ENCODE measurements at places on chromosomes 4 and X.

- no peak for ATAC-seq
Measured at GRCh38 chr4:57231781-57232180, 121.6 kb upstream of the IGFBP7 start.

DNA sequence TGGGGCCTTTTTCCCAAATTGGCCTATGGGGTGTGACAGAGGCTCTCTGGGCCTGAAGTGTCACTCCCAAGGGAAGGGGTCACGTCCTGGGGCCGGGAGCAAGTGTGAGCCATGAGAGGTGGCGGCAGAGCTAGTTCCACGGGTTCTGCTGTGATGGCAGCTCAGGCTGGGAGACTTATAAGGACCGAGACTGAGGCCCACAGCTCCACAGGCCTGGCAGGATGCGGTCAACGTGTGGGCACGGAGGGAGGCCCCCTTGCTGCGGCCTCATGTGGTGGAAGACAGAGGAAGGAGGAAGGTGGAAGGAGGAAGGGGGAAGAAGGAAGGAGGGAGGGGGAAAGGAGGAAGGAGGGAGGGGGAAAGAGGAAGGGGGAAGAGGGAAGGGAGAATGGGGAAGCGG is 7.2 kb upstream of the CPLX1 start:
- ATAC-seq = no peak

GRCh38 chrX:40177942-40178715 is 80.4 kb upstream of the BCOR start:
- no peak for ATAC-seq

- no peak for ATAC-seq
Measured at GRCh38 chrX:9943420-9943819, 23.7 kb upstream of the CLDN34 start.

DNA sequence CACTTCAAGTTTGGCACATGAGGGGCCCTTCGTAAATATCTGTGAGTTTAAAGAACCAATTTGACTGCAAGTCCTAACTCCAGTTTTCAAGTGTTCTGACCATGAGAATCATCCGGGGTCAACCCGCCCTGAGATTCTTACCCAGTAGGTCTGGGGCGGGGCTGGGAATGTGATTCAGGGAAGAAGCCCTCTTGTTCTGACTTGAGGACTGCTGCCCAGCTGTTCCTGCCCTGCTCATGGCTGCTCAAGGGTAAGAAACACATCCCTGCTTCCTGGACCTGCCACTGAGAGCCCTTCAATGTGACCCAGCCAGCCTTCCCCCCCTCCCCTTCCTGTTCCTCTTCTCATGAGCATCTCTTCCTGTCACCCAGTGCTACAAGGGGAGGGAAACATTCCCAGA is 92.7 kb upstream of the PGRMC2 start:
- no peak for ATAC-seq

GRCh38 chr4:7651461-7651921 is 216.8 kb upstream of the PSAPL1 start:
- no peak for ATAC-seq

DNA sequence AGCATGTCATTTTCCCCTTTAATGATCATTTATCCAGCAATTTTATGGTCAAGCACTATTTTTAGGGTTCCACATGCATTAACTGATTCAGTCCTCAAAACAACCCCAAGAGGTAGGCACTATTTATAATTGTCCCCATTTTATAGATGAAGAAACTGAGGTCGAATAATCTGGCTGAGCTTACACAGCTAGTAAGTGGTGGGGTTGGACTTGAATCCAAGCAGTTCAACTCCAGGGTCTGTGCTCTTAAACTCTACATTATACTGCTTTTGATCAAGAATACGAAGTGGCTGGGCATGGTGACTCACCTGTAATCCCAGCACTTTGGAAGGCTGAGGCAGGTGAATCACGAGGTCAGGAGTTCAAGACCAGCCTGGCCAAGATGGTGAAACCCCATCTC is 3.2 kb upstream of the CHRNA9 start:
- ATAC-seq = no peak

DNA sequence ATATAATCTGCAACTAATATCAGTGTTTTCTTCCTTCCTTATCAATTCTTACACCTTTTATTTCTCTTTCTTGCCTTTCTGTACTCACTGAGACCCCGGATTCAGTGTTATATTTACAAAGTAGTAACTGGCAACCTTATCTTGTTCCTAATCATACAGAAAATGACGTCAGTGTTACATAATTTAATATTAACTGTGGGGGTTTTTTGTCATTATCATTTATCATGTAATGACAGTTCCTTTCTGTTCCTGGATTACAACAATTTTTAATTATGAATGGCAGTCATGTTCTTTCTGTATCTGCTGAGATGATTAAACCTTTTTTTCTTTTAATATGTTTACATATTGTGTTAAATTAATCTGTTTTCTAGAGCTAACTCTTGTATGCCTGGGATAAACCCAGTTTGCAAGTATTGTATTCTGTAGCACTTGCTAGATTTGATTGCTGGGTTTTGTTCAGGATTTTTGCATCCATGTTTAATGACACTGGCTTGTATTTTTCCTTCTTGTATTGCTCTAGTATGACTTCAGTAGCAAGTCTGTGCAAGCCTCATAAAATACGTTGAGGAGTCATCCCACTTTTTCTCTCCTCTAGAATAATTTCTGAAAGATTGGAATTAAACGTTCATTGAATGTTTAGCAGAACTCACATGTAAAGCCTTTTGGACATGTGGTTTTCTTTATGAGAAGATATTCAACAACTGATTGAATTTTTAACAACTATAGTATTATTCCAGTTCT is 10.4 kb upstream of the HSPA4L start:
- no peak for ATAC-seq

- no peak for ATAC-seq
Measured at GRCh38 chr4:100014616-100015015, 64.5 kb upstream of the H2AZ1 start.

DNA sequence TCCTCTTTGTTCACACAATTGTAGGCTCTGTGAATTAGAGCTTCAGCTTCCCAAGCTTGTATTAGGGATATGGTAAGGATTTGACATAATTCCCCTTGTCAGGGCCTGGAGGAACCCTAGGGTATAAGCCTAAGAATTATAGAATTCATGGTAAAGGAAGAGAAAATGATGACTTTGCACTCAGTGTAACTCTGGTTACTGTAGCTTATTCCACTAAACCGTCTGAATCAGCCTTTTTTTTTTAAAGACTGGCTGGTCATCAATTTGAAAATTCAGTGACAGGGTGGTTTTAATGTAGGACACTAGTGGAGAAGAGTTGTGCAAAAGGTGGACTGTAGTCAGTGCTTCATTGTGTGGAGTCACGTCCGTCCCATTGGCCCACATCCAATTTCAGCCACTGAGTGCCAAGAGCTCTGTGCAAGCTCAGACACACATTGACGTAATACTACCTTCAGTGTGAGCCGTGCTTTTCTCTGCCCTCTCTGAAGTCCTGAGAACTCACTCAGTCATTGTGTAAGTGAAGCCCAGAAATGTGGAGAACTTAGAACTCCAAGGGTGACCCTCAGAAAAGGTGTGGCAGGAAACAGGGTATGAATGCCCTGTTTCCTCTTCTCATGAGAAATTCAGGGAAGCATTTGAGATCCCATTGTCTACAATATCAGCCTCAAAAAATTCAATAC is 449.8 kb downstream of the C4orf33 start:
- no peak for ATAC-seq

- no peak for ATAC-seq
Measured at GRCh38 chrX:12988797-12989196, 13.9 kb downstream of the TMSB4X start.

GRCh38 chrX:110381216-110381615 is 22.6 kb downstream of the RTL9 start:
- ATAC-seq = no peak
